Stimulated activated CD8-positive, alpha-beta memory T cell treated with anti-CD3 and anti-CD28 coated beads, Interleukin-15, amount 100 ng/mL, for 24 hours (primary cell): ENCODE measurements at places on chromosomes 3 and 15.

DNA sequence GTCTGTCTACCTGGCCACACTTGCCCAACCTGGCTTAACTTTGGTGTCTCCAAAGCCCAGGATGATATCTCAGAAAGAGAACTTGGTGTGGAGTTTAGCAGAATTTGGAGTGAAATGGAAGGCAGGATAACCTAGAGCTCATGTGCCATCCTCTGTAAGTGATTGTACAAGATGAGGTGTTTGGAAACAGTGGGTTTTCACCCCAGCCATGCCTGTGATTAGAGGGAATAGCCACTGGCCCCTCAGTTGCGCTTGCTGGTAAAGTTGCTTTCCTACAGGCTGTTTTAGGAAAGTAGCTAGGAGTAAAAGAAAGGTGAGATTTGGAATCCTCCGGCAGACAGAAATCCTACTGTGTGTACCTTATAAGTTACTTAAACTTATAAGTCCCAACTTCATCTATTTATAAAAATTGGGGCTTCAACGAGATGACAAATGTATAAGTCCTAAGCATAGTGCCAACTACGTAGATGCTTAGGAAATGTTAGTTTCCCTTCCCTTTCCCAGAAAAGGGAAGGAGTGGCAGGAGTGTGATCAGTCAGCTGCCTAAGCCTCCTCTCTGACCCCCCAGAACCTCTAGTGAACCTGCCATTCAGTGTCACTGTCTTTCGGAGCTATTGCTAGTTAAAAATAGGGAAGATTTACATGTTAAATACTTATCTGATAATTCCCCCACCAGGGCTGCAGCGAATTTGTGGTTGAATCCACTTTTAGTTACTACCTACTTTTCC, 13.4 kb upstream of the BMF start:
- DNase-seq, result no peak

- DNase-seq, result no peak
Observed at GRCh38 chr3:123800362-123800682, 83.8 kb downstream of the MYLK start.

DNA sequence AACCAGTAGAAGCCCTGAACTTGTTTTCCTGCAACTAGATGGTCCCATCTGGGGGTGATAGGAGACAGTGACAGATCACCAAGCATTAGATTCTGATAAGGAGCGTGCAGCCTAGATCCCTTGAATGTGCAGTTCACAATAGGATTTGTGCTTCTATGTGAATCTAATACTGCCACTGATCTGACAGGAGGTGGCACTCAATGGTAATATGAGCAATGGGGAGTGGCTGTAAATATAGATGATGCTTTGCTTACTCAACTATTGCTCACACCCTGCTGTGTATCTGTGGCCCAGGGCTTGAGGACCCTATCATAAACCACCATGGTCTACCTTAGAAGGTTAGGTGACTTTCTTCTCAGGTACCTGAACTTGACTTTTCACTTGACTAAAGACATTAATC, 417.1 kb upstream of the ARHGEF26 start:
- no peak for DNase-seq

DNA sequence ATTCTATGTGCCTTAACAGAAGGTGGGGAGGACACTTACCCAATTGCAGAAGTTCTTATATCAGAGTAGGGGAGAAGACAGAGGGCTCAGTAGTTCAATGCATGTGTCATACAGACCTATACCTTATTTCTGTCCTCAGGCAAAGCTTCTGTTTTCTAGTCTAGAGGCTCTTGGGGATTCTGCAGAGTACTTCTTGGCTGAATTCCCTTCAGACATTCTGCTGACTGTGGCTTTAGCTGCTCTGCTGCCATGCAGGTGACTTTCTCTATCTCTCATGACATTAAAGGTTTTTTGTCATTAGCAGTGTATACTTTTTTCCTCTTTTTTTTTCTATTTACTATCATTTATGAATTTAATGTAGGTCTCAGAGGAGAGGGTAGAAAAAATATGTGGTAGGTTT, 172.8 kb upstream of the PLSCR5 start:
- DNase-seq, result no peak

DNA sequence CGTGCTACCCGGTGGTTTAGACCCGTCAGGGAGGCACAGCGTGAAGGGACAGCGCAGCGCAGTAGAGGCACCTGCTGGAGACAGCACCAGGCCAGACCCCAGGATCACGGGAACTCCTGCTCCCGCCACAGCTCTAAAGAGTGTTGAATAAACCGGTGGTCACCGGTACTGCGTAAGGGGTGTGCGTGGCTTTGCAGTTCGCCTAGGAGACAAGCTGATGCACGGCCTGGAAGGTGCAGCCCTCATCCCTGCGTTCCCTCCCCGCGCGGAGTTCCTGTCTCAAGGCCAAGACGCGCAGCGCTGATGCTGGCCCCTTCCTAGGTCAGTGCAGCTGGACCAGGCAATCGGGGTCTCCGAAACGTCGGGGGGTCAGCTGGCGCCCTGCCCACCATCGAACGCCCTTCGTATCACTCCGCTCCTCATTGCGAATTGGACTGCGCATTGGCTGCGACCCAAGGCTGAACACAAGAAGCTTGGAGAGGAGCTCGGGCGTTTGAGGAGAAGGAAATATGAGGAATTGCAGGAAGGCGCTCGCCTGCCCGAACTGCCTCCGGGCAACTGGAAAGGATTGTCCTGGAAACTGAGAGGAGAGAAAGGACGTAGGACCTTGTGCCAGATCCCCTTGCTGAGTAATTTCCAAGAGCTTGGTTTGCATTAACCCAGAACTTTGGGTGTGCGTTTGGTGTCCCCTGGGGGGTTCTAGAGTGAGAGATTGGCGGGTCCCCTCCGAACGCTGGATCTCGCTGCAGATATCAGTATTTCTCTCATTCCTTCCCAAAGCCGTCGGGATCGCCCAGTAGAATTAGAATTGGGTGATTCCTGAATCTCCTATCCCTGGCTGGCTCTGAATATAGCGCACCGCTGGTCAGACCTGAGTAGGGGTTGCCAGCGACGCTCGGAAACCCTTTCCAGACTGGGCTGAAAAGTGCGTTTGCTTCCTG, 2.3 kb upstream of the SOX14 start:
- DNase-seq, result no peak

GRCh38 chr3:123148772-123149171, 53.0 kb upstream of the SEC22A start:
- DNase-seq, result no peak

DNA sequence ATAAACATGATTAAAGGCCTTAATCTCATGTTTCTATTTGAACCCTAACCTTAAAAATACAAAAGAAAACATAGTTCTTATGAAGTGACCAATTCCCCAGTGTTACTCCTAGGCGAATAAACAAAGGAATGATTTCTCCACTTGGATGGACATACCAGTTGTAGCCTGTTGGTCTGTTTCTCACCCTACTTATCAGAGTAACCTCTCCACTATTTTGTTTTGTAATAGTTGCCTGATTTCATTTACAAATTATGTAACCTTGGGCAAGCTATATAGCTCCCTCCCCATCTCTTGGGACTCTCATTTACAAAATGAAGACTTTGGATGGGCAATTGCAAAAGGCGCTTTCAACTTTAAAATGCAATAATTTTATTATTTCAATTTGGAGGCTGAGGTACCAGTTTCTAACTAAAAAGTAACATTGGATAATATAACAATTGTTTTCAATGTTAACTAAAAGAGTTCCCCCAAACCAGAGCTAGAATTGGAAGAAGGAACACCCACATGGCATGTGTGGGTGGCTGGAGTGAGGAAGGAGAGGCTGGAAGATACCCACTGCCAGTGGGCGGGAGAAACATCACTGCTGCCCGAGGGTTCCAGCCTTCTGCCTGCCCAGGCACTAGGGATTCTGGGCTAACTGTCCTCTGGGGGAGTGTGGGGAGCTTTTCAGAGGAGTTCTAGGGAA, 74.2 kb downstream of the RFTN1 start:
- DNase-seq, result no peak

DNA sequence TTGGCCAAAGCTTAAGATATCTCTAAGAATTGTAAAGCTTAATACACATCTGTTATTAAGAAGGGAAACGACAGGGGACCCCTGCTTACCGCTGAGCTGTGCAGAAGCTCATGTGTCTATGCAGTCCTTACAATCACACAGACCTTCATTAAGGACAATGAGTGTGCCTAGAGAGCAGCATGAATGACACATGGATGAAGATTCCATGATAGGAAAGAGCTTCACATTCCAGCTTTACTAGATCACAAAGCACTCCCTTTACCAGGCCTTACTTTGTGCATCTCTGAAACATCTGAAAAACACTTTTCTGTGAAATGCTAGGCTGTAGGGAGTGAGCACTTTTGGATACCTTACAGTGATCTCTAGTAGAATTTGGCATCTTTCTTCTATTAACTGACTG, 32.0 kb downstream of the RNF168 start:
- no peak for DNase-seq

GRCh38 chr3:72095521-72095920, 310.6 kb upstream of the PROK2 start:
- no peak for DNase-seq

DNA sequence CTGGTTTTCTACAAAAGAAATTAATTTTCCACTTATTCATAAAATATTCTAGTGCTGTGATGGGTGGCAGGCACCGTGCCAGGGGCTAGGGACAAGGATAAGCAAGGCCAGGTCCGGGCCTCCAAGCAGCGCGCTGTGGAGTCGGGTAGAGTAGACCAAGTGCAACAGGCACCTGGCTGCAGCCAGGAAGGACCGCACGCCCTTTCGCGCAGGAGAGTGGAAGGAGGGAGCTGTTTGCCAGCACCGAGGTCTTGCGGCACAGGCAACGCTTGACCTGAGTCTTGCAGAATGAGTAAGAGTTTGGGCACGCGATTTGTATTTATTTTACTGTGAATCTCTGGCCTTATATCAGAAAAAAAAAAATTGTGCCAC, at the start of gene CASR:
Gene CASR, plus strand, starts transcription at position 148 of the 372 bp plus-strand sequence. CDS start 70,522 bp downstream, outside the sequence.
- DNase-seq, result no peak

DNA sequence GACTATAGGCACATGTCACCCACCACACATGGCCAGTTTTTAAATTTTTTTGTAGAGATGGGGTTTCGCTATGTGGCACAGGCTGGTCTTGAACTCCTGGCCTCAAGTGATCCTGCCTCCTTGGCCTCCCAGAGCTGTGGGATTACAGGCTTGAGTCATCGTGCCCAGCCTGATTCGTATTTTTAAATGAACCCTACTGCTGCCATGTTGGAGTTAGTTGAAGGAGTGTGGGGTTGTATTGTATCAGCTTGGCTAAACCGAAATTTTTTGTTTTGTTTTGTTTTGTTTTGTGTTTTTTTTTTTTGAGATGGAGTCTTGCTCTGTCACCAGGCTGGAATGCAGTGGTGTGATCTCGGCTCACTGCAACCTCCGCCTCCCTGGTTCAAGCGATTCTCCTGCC, 11.8 kb upstream of the ZNF770 start:
- DNase-seq, result no peak

- DNase-seq, result no peak
Observed at GRCh38 chr15:57149196-57149595, 227.1 kb upstream of the CGNL1 start.

- DNase-seq, result no peak
Observed at GRCh38 chr3:108489776-108490175, 20.6 kb downstream of the MYH15 start.

DNA sequence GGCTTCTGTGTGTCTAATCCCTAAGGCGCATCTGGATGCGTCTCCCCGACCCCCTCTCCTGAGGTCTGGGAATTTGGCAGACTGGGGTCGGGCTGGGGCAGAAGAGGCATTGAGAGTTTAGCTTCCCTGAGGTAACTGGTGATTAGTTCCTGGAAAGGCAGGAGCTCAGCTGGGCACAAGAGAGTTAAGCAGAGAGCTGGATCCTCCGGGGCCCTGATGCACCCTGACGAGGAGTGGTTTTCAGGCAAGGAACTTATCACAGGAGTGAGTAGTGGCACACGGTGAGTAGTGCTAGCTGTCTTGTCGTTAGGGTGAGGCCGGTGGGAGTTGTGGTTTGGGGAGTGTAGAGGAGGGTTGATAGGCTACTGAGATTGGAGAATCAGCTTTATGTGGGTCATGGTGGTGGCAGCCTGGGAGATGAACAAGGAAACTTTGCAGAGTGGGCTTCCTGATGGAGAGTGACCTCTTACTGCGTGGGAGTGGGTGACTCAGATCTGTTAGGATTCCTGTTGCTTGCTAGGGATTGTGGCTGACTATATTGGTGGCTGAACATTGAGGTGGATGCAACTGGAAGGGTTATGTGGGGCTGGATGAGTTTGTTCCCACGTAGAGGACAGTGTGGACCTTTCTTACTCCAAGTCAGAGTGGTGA, 897 bp downstream of the RAD54L2 start:
- peak; percentile 6 for DNase-seq

- no peak for DNase-seq
Observed at GRCh38 chr15:70588613-70589012, 174.7 kb downstream of the UACA start.

DNA sequence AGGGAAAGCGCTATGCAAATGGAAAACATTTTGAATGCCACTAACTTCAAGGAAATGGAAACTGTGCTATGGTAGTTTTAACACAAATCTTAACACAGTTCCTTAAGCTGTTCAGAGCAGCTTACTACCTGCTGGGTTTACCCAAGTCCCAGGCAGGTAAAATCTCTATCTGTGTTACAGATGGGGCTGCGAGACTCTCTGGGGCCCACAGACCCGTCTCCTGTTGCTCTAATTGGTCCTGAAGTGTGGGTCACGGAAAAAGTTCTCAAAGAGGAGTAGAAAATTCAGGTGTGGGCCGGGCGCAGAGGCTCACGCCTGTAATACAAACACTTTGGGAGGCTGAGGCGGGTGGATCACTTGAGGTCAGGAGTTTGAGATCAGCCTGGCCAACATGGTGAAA, 16.9 kb upstream of the ZFYVE19 start:
- DNase-seq, result no peak

DNA sequence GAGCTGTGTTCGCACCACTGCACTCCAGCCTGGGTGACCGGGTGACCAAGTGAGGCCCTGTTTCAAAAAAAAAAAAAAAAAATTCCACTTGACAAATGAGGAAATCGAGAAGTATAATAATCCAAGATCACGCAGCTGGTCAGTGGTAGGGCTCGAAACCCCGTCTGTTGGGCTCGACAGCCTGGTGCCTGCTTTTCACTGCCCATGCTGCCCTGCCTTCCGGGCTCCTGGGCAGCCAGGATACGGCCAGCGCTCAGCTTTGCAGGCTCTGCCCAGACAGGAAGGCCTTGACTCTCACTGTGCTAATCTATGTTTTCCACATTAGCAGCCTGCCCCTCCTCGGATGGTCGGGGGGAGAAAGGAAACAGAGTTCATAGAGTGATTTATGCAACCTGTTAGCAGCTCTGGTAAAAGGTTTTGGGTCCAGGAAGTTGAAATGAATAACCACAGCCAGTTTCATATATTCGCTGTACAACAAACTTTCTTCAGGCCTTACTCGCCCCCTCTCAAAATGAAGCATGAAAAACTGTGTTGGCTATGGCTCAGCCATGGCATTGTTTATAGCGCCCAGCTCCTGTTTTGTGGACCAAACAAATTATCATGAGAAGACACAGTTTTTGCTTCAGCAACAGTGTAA, 108.8 kb downstream of the XXYLT1 start:
- DNase-seq, result no peak

- DNase-seq, result no peak
Observed at GRCh38 chr3:176590722-176591121, 606.6 kb downstream of the TBL1XR1 start.
